ENCODE measurements at places on chromosomes 5 and 9.

DNA sequence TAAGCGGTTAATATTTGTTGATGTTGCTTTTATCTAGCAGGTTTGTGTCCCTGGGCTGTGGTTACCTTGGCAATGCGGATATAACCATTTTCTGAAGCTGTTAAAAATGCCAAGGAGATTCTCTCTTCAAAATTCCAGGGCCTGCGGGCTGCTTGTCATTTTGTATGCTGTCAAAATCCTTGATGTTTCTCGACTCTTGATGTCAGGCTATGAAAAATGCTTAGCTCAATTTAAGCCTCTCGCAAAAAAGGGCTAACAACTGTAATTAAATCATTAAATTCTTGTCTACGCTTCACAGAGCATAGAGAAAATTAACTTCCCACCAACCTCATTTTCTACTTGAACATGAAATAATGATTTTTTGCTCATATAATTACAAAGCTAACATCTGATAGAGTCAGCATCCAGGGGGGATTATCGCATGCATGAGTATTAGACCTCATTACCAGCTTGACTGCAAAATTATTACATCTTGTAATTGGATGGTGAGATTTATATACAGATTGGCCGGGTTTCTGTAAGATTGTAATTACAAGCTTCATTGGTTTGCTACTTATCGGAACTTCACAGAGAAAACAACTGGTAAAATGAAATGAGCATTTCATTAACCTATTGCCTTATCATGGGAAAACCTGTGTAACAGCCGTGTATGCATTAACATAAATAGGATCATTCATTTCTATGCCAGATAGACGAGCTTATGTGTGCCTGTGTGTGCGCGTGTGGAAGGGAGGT lies 83.1 kb upstream of the IRX1 start:
- no peak for DNase-seq

GRCh38 chr5:34857161-34857560 lies 18.2 kb downstream of the TTC23L start:
- DNase-seq = no peak

- DNase-seq = no peak
Observed at GRCh38 chr5:169753795-169754194, 116.7 kb downstream of the DOCK2 start.

DNA sequence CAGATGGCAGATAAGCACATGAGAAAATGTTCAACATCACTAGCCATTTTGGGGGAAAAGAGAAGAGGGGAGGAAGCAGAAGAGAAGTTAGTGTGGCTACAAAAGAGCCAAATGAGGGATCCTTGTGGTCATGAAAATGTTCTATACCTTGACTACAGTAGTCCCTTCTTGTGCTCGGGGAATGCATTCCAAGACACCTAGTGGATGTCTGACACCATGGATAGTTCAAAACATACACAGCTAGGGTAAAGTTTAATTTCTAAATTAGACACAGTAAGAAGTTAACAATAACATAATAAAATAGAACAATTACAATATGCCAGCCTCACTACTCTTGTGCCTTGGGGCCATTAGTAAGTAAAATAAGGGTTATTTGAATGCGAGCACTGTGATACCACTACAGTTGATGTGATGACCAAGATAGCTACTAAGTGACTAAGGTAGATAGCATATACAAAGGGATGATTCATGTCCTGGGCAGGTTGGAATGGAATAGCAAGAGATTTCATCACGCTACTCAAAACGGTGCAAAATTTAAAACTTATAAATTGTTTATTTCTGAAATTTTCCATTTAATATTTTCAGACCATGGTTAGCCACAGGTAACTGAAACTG lies 344.1 kb downstream of the NR2F1-AS1 start:
- no peak for DNase-seq

GRCh38 chr5:159106569-159107282 lies 7.0 kb upstream of the EBF1 start:
- DNase-seq = peak; percentile 66

GRCh38 chr9:131031005-131031641 lies 22.1 kb downstream of the LAMC3 start:
- DNase-seq = no peak

GRCh38 chr5:91139572-91140200 lies 243.4 kb downstream of the ARRDC3 start:
- DNase-seq = no peak

- no peak for DNase-seq
Observed at GRCh38 chr9:107094370-107094769, 188.7 kb upstream of the RAD23B start.

DNA sequence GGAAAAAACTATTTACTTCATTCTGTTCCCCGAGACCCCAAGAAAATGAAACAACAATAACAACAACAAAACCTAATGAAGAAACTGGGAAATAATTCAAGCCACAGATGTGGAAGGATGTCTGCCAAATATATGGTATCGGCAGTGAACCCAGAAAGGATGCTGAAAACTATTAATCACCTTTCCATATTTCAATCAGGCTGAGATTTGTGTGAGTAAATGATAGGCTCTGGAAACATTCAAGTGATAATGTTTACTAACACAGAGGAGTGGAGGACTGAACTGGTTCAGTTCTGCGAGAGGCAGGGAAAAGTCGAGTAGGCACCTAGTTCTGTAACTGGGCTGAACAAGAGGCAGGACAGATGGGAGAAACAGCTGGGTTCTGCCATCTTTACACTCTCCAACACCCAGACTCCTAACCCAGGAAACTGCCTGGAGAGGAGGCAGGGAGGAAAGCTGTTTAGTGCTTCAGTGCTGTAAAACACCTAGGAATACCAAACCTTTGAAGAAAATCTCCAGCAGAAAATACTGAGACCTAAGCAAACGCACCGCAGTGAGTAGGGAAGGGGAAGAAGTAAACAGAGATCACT lies 96.8 kb upstream of the GNA14 start:
- DNase-seq = no peak

DNA sequence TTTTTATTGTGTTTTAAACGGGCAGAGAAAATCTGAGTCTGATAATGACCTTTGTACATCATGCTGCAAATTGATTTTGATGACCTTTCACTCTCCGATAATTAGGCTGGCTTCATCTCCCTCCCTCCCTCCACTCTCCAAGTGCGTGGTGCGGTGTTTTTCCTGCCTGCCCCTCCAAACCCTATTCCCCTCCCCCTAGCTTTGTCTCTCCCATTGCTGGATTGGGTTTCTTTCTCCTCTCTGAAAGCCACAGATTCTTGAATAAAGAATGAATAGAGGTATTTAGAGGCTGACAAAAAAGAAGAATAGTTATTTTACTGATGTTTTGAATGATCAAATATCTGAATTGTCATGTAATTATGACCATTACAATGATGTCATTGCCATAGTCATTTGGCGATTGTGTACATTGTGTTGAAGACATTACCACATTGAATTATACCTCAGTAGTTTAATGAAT lies 571.1 kb upstream of the ZNF608 start:
- no peak for DNase-seq

- no peak for DNase-seq
Observed at GRCh38 chr9:128735373-128735772, 11.4 kb upstream of the ZDHHC12 start.

DNA sequence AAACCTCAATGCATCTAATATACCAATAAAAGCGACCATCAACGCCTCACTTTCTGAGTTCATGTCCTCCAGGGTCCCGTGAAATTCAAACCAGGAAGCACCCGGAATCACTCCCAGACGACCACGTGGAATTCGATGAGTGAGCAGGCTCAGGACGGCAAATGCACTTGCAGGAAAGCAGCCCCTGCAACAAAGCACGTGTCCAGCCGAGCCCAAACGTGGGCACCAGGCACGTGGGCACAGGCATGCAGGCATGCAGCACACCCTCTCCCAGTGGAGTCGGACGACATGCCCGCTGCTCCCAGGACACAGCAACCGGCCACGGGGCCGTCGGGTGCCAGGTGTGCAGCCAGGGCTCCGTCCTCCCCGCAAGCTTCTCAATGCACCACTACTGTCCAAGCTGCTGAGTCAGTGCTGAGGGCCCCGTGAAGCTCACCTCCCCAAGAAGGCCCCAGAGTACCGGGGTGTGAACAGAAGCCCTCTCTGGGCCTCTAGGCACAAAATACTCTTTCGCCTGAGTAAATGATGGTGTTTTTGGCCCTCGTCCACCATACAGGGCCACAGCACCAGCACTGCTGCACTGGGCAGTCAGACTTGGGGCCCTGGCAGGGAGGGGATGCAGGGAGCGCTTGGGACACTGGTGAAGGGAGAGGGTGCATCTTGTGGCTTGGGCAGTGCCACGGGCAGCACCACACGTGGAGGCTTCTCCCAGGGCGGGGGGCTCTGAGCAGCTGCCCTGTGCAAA lies 87.6 kb downstream of the VAV2 start:
- no peak for DNase-seq

DNA sequence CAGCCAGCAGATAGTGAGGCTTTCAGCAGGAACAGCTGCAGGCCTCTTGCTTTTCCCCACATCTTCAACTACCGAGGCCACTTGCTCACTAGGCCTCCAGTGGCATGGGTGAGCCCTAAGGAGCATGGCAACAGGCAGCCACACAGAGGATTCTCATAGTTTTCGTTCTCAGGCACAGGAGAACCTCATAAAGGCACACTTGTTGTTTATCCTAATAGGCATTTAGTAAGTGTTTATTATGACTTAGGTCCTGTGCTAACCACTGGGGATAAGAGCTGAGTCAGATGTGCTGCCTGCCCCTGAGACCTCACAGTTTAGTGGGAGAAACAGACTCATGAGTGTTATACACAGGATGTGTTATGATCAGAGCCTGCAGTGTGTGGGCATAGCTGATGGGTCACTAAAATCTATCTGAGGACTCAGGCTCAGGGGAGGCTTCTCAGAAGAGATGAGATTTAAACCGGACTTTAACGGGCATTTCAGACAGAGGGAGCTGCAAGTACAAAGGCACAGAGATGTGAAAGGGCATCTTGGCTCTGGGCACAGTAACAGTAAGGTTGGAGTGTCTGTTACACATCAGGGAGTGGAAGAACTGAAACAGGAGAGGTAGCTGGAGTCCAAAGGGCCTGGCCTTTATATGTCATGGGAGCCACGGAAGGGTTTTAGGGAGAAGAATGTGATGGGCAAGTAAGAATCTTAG lies 21.0 kb upstream of the HEMGN start:
- no peak for DNase-seq

- DNase-seq = no peak
Observed at GRCh38 chr5:2295476-2295875, 412.8 kb upstream of the IRX4 start.

DNA sequence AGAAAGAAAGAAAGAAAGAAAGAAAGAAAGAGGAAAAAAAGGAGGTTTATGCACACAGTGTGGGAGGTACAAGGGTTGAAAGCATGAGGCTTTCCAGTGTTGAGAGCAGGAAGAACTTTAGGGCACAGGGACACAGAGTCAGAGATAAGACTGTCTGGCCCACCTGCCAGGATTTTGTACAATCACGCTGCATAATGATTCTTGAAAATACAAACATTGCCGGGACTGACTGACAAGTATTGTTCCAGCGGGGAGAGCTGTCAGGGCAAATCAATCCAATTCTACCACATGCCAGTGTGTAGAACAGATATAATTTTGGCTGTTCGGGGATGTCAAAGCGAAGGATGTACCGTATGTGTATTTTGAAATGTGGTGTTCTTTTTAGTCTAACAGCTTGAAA lies 254.7 kb downstream of the NTRK2 start:
- DNase-seq = no peak

DNA sequence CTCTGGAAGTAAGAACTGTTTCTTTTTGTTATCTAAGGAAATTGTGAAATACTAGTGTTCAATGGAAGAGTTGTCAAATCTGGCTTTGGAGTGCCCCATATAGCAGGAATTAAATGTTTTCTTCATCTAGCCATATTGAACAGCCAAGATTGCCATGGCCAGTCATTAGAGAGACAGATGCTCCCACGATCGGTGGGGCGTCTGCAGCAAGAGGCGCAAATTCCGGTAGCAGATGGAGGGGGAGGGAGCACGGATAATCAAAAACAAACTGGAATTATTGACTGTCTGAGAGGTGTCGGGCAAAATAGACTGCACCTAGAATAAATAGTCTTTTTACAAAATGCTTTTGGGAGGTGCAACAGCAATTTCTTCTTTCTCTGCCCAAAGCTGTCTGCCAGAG lies 139.1 kb upstream of the FSTL4 start:
- no peak for DNase-seq

GRCh38 chr5:178196986-178197385 lies 7.3 kb upstream of the HNRNPAB start:
- no peak for DNase-seq

DNA sequence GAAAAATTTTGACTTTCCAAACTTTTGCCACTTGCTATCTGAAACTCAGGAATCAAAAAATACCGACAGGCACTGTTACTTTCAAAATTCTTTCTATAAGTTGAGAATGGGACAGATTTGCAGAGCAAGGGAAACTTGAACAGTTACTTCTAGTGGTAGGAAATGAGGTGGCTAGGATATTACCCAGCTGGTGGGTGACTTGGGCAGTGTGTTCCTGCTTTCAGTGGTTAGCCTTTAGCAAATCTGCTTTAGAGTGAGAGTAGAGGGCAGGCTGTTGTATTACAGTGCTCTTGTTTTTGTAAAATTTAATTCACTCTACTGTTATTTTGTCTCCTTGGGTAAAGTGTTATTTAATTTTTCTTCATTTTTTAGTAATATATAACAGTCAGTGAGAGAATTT lies 40.2 kb upstream of the ROPN1L start:
- no peak for DNase-seq

DNA sequence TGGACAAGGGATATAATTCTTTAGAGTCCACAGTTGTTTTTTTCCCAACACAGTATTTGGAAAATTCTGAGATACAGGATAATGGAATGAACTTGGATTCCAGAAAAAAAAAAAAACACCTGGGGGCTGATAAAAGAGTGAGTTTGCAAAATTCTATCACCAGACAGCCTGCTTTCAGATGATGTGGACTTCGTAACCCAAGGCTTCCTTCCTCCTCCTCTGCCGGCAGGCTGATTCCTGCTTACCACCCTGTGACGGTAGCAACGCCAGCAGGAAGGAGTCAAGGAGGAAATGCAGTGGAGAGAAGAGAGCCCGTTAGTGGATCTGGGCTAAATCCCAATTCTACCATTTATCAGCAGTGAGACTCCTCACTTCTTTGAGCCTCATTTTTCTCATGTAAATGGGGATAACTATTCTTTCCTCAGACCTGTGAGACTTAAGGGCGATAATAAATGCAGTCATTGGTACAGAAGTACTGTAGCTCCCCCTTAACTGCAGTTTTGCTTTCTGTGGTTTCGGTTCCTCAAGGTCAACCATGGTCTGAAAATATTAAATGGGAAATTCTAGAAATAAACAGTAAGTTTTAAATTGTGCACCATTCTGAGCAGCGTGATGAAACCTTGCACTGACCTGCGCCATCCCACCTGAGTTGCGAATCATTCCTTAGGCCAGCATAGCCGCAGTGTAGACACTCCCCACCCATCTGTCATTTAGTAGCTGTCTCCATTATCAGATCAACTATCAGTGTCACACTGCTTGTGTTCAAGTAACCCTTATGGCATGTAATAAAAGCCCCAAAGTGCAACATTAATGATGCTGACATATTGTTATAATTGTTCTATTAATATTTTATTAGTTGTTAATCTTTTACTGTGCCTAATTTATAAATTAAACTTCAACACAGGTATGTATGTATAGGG lies 71.4 kb downstream of the DCP2 start:
- DNase-seq = no peak

All from CD4-positive, alpha-beta T cell treated with Interleukin-1 beta for 1 hour (primary cell).